ENCODE measurements at places on chromosomes 4 and X.

DNA sequence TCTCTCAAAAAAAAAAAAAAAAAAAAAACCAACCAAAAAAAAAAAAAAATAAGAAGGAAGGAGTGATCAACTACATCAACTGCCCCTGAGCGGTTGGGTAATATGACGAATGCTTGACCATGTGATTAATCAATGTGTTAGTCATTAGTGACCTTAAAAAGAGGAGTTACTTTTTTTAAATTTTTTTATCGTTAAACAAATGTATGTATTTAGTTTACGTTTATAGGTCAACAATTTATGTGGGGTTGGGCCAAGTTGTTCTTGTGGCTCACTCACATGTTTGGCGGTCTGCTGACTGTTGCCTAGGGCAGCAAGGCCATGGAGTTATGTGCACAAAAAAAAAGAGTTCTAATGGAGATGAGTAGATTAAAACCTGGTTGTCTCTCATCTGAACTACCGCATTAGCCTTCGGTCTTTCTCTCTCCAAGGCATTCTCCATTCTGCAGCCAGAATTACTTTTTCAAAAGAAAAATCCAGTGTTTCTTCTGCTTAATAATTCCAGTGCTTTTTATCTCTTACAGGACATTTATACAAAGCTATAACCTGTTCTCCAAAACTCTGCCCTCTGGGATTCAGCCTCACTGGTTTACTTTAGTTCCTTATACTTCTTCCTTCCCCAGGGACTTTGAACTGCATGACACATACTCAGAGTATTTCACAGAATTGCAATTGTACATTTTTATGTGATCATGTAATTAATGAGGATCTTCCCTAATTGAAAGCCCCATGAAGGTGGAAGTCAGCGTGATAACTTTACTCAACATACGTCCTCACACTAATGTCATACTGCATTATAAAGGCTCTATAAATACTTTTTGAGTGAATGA is 505.5 kb downstream of the ANKRD50 start:
- DNase-seq = no peak

GRCh38 chr4:128107766-128108165 is 46.7 kb downstream of the LARP1B start:
- no peak for DNase-seq

GRCh38 chrX:42000836-42001235 is 77.5 kb upstream of the CASK start:
- DNase-seq = no peak

GRCh38 chrX:30610026-30610425 is 32.5 kb upstream of the TASL start:
- DNase-seq = no peak

DNA sequence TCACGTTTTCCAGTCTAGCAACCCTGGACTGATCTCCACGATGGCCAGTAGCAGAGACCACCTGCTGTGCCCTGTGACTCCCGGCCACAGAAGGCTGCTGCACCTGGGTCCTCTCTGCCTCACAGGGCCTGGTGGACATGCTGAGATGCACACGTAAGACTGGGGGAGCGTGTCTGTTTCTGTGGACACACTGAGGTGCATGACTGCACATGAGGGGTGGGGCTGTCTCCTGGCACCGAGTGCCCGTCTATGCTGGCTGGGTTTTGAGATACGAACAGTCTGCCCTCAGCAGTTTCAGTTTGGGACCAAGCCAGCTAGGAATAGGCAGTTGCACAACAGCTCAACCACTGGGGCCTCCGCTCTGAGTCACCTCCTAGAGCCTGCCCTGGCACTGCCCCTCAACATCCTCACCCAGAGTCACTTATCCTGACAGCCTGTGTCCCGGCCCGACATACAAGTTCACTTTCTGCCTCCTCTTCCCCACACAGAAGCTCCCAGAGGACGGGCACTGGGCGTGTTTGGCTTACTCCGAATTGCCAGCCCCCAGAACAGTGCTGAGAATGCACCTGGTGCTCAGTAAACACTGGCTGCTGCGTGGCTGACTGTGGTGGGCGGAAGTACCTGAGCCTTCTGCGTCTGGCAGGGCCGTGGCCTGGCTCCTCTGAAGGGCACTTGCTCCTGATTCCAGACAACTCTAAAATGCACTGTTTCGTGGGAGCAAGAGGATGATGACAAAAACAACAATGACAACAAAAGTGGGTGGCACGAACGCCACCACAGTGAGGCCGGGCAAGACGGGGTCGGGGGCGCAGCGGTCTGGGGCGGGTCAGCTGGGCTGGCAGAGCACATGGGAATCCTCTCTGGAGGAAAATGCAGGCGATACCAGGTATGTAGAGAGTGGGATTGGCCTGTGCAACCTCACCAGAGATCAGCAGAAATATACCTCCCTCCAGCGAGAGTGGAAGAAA is 30.9 kb downstream of the RNF212 start:
- no peak for DNase-seq

- DNase-seq = no peak
Measured at GRCh38 chr4:186128842-186129241, 24.3 kb downstream of the FAM149A start.

- no peak for DNase-seq
Measured at GRCh38 chr4:183105092-183105491, 6.0 kb downstream of the WWC2 start.

GRCh38 chr4:158966091-158966490 is 136.8 kb upstream of the RAPGEF2 start:
- DNase-seq = no peak

- no peak for DNase-seq
Measured at GRCh38 chrX:109911046-109911445, 91.9 kb upstream of the TMEM164 start.

DNA sequence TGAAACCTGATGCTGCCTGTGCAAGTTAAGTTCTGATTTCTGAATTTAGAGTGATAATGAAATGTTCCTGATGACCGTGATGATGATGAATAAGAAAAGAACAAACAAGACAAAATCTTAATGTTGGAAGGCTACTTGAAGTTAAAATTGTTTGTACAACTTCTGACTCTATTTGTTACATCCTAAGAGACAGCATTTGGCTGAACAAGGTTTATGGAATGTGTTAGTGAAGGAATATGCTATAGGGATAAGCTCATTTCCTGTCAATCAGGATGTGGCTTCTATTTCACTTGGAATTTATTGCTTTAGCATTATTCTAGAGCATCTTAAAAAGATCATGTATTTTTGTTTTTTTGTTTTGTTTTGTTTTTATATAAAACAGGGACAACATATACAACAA is 267.5 kb downstream of the FAT4 start:
- no peak for DNase-seq

DNA sequence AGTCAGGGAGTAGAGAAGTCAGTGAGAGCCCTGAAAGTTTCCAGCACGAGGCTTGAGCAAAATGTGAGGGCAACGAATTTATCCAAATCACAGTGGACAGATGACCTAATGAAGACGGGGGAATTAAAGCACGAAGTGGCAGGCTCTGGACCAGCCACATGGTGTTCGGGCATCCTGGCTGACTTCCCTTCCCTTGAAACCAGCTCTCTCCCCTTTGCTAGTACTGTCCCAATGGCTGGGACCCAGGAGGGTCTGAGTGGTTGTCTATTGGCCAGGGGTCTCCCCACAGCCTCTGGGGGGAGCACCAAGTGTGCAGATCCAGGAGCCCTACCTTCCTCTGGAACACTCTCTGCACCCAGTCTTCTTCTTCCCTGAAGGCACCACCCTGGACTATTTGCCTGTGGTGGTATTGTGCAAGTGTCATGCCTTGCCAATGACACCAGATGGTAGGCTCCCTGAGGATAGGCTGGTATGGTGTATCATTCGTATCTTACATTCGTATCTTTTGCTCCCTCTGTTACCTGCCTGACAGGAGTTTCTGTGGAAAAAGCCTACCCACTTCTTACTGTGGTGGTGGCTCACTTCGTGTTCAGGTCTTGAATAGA is 2.1 kb downstream of the APLN start:
- no peak for DNase-seq

- DNase-seq = no peak
Measured at GRCh38 chr4:24337451-24338190, 246.7 kb downstream of the DHX15 start.

GRCh38 chr4:86338521-86338920 is 21.3 kb downstream of the MAPK10 start:
- DNase-seq = no peak

DNA sequence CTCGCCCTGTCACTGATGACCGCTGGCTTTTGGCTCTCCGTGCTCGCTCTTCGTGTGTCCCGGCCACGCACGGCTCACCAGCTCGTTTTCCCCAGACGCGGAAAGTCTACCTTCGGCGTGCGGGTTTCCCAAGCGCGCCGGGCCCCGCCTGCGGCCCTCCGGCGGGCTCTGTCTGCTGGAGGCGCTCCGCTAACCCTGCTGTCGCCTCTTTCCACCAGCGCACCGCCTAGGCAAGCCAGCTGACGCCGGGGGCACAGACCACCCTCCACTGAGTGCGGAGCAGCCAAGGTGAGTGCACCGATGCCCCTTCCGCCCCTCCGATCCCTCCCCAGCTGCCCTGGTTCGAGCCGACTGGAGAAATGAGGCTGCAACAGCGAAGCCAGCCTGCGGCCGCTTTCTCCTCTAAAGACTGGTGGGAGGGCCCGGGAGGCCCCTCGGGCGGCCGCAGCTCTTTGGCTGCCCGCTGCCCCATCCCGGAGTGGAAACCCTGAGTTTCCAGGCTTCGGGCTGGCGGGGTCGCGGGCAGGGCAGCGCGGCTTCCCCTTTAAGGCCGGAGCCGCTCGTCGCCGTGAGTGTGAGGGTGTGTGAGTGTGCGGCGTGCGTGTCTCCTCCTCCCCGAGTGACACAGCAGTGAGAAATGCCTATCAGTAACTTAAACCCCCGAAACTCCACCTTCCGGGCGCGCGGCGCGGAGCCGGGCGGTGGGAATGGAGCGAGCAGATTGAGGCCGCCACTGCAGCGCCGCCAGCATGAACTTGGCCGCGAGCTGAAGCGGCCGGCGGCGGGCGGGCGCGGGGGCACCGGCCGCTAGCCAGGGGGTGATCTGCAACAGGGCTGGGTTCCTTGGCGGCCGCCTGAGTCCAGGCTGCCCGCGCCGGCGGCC is at the start of gene MAMLD1:
Gene MAMLD1 (plus strand): TSS at position 719 of the 883 bp plus-strand sequence. CDS start 82,200 bp downstream, outside the sequence.
- no peak for DNase-seq

GRCh38 chr4:165192956-165193355 is 14.4 kb upstream of the KLHL2 start:
- no peak for DNase-seq

DNA sequence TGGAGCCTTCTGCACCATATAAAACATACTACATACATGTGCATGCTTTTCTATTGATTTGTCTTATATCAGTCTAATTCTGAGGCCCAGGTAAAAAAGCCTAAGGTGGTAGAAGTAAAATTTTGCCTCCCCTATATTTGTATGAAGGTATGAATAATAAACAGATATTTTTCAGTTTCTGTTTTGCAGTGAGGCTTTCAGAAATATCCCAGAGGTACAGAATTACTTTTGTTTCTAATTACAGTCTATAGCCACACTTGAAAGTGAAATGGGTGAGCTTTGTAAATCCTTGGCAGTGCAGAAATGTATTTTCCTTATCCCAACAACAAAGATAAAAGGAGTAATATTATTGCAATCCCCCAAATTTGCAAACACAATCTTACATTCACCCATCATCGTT is 59.5 kb downstream of the DDX60 start:
- DNase-seq = no peak

DNA sequence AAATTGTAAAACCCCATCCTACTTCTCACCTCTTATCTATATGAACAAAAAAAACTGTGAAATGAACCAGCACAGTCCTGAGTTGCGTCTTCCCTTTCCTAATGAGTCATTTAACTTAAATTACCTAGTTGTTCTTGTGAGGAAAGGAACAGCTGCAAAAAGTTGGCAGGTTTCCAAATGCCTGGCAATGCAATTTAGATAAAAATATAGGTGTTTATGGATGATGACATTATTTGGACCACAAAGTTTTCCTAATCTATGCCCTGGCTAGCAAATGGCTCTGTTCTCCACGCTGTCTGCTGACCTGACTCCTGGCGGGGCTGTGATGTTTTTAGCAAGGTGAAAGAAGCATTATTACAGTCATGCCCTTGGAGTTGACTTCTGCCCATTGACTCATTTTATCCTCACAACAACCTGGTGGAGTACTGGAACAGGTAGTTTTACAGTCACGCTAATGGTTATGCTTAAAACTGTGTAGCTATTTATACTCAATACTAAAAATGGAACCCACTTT is 29.8 kb upstream of the RELL1 start:
- no peak for DNase-seq

- no peak for DNase-seq
Measured at GRCh38 chr4:133565379-133565778, 416.3 kb downstream of the PCDH10 start.

- no peak for DNase-seq
Measured at GRCh38 chr4:4492161-4492847, 49.5 kb downstream of the STX18 start.

DNA sequence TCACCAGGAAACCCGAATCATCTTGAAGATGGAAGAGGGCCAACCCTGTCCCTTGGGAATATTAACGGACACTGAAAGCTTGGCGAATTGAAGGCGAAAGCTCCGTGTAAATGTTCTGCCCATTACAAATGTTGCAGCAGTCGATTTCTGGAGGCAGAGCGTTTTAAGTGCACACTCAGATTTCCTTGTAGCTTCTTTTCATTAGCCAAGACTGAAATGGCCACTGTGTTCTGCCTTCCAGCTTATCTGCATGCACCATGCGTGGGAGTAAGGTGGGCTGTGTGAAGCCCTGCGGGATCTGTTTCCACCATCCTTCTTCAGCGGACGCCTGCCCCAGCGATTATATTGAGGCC is 1.3 kb downstream of the SMIM20 start:
- DNase-seq = no peak

DNA sequence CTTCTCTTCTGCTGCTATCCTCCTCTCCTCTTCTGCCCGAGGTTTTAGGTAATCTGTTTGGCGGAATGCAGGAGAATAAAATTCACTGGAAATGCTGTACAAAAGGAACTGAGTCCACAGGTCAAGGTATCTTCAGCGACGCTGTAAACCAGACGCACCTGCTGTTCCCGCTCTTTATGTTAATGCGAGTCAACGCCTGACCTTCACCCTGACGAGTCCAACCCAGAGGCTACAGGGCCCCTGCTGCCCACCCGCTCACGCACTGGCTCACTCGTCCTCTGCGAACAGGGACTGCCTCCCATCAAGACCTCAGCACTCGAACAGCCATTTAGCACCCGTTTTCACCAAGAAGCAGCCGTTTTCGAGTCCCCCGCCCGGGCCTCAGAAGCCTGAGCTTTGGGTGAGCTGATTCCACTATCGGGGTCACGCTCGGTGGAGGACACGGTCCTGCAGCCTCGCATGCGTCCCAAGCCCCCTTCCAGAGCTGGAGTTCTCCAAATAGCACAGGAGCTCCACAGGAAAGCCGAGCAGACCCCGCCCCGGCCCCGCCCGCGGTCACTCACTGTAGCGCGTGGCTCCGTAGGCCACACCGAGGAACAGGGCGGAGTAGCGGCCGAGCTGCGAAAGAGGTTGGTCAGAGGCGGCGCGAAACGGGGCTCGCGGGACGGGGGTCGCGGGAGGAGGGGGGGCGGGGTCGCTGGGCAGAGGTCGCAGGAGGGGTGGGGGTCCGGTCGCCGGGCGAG is 556 bp downstream of the ATP5ME start:
- DNase-seq = no peak

- DNase-seq = no peak
Measured at GRCh38 chr4:10237131-10237530, 120.5 kb upstream of the WDR1 start.

- DNase-seq = no peak
Measured at GRCh38 chr4:99221980-99222379, 2.9 kb upstream of the ADH6 start.
